Hematopoietic multipotent progenitor cell (in vitro differentiated cells): ENCODE measurements at places on chromosomes 16 and 17. TPM values are rescaled to one million over a fixed set of nuclear protein-coding genes. Genes with fewer than 3 reads are reported as not detected.
A peak's percentile ranks its signal among the peaks of the same experiment; 100 is the strongest.

C16orf74 gene
- total RNA-seq = 3.5 TPM

DNA sequence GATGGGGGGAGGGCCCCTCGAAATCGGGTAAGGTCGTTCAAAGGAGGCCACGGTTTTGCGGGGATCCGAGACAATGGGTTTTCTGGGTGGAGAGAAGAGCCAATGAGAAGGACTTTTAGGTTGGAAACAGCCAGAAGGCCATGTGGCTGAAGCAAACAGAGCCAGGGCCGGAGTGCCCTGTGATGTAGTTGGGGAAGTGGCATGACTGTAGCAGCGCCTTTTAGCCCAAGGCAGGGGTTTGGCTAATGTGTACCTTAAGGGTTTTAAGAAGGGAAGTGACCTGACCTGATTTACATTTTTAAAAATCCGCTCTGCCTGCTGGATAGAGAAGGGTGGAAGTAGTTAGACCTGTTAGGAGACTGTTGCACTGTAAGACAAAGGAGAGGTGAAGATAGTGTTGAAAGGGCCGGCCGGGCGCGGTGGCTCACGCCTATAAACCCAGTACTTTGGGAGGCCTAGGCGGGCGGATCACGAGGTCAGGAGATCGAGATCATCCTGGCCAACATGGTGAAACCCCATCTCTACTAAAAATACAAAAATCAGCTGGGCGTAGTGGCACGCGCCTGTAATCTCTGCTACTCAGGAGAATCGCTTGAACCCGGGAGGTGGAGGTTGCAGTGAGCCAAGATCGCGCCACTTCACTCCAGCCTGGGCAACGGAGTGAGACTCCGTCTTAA lies 1.0 kb downstream of the LYRM1 start:
- peak; percentile 68 for DNase-seq

PRR15L gene
- total RNA-seq = not detected

FAM234A gene
- 47.4 TPM for total RNA-seq

- DNase-seq = no peak
Measured at GRCh38 chr16:22642416-22643088, 131.9 kb downstream of the NPIPB5 start.

DNA sequence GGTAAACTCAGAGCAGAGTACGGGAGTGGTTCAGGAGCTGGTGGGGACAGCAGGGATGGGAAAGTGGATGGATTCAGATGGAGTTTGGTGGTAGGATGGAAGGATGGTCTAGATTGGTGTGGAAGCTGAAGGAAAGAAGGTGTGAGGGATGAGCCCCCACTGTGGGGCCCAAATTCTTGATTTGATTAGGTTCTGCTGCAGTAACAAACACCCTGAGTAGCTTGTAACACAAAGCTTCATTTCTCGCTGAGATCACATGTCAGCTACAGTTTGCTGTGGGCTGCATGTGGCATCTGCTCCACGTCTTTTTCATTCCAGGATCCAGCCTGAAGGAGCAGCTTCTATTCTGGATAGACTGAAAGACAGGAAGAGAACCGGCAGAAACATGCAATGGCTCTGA lies 143.8 kb downstream of the IRX3 start:
- DNase-seq = no peak

UNC45B gene
- under 0.01 TPM for total RNA-seq
